Left ventricle myocardium superior (tissue), 1 donor: ENCODE measurements at places on chromosomes 2 and 18. TPM values are rescaled to one million over a fixed set of nuclear protein-coding genes. Genes with fewer than 3 reads are reported as not detected.

- DNase-seq, result no peak
Measured at GRCh38 chr2:223760838-223761502, 76.4 kb downstream of the AP1S3 start.

DNA sequence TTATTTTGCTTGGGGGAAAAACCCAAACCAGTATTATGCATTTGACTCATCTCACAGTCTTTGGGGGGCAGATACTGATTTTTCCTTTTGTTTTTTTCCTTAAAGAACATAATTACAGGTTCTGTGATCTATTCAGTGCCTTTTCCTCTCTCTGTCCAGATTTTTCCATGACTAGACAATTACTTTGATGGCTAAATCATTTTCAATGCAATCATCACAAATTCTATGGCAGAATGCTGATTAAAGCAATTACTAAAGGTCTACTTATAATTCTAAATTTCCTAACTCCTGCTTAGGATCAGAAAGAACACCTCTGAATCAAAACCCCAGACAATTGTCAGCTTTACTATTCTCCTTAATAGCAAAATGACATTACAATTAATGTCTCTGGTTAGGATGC, 38.8 kb downstream of the POLR1A start:
- no peak for DNase-seq

- DNase-seq, result no peak
Measured at GRCh38 chr2:76679025-76679396, 843.2 kb downstream of the LRRTM4 start.

RTP5 gene
- not detected for total RNA-seq

NFATC1 gene
- 18.7 TPM for total RNA-seq

GRCh38 chr2:28780496-28780895, 28.9 kb downstream of the PPP1CB start:
- DNase-seq, result no peak

DNA sequence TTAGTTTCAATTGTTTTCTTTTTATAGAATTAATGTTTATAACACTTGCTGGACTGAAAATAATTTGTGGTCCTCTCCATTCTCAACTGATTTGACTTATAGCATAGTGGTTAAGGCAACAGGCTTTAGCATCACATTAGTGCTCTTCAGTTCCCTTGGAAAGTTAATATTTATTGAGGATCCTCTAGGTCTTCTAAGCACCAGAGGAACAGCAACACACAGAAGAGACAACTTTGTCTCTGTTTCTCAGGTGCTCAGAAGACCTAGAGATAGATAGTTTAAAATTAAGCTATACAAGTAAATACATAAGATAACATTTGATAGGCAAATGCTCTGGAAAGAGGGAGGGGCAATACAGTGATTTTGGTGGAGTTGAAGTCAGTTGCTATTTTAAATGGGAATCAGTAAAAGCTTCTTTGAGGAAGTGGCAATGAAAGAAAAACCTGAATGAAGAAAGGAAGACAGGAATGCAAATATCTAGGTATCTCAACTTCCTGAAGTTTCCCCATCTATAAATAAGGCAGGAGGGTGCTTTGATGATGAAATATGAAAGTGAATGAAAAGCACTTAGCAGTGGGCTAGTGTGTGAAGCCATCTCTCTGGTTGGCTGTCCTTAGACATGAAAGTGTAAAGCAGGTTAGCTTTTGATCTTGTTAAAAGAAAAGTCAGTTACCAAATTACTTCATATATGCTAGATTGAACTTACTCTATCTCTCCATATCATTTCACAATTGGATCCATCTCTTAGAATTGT, 7.9 kb downstream of the NEUROD1 start:
- DNase-seq, result no peak

GRCh38 chr2:98454500-98455235, 10.0 kb downstream of the INPP4A start:
- no peak for DNase-seq

DNA sequence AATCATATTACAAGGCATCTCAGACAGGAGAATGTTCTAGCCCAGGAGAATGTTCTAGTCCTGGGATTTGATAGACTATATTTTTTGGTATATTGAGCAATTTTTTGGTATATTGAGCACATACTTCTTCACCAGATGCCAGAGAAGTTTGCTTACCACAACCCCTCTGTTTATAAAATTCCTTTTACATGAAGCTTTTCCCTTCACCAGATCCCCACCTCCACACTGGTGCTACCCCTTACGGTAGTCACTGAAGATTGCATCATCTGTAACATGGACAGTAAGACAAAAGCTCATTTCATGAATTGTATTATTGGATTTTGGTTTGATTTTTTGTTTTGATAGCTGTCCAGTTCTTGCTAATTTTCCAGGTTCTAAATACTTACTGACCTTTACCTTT, 7.2 kb upstream of the HNMT start:
- DNase-seq, result no peak

- DNase-seq, result no peak
Measured at GRCh38 chr18:5073026-5073944, 123.8 kb downstream of the AKAIN1 start.

- DNase-seq, result no peak
Measured at GRCh38 chr2:229087267-229087666, 183.8 kb downstream of the PID1 start.

GRCh38 chr2:43819491-43820163, 19.0 kb downstream of the ABCG5 start:
- DNase-seq, result no peak

- DNase-seq, result peak; percentile 40
Measured at GRCh38 chr2:25286025-25286400, 55.7 kb downstream of the DNMT3A start.

GRCh38 chr2:120700659-120701058, 35.0 kb upstream of the GLI2 start:
- DNase-seq, result no peak

- no peak for DNase-seq
Measured at GRCh38 chr2:223590964-223591363, 11.2 kb downstream of the SCG2 start.

DNA sequence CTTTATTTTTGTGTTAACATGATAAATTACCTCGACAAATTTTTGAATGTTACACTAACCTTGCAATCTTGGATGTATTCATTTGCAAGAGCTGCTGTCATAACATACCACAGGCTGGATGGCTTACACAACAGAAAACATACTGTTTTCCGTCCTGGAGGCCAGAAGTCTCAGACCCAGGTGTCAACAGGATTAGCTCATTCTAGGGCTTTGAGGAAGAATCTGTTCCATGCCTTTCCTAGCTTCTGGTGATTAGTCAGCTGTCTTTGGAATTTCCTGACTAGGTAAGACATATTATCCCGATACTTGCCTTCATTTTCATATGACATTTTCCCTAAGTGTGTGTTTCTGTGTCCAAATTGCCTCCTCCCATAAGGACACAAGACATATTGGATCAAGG, 188.6 kb upstream of the CDH19 start:
- no peak for DNase-seq

NOSTRIN gene
- 11.5 TPM for total RNA-seq
